Tibial nerve (tissue), 4 donors: ENCODE measurements at places on chromosomes 11 and 22. TPM values are rescaled to one million over a fixed set of nuclear protein-coding genes. Genes with fewer than 3 reads are reported as not detected.

The DLG2 gene
- total RNA-seq: 7.5 TPM

The MYEOV gene
- total RNA-seq: 4.8 TPM

The KCNQ1 gene
- 7.5 TPM for total RNA-seq

The CHRM1 gene
- not detected for total RNA-seq

The FAM76B gene
- total RNA-seq: 46.1 TPM

The CRYAB gene
- 353 TPM for total RNA-seq

The BRSK2 gene
- 5.7 TPM for total RNA-seq

The MS4A6A gene
- total RNA-seq: 62.9 TPM

The UBQLNL gene
- 2.3 TPM for total RNA-seq

The KCNJ1 gene
- total RNA-seq: not detected

The APOL4 gene
- 57.6 TPM for total RNA-seq

The RAG2 gene
- total RNA-seq: not detected

The KCNJ5 gene
- 1.1 TPM for total RNA-seq

The JHY gene
- 13.5 TPM for total RNA-seq

The SHISAL1 gene
- 0.60 TPM for total RNA-seq

The CFAP300 gene
- total RNA-seq: 2.1 TPM

The PRG3 gene
- not detected for total RNA-seq

The NLRP10 gene
- 0.60 TPM for total RNA-seq

The STK33 gene
- total RNA-seq: 3.6 TPM

The HEPN1 gene
- total RNA-seq: not detected

The POU2F3 gene
- 0.22 TPM for total RNA-seq

The ENTHD1 gene
- 3.3 TPM for total RNA-seq

The OR51E1 gene
- 0.30 TPM for total RNA-seq

The MGAT3 gene
- 32.7 TPM for total RNA-seq

The TTC36 gene
- 7.3 TPM for total RNA-seq

The TMEM151A gene
- total RNA-seq: not detected

The SCGB1D2 gene
- total RNA-seq: not detected

The OR51F2 gene
- total RNA-seq: not detected

The FOSL1 gene
- 1.3 TPM for total RNA-seq

The BTBD18 gene
- total RNA-seq: not detected

The PIWIL4 gene
- total RNA-seq: 9.0 TPM
